ENCODE measurements at places on chromosomes 3 and 15.

DNA sequence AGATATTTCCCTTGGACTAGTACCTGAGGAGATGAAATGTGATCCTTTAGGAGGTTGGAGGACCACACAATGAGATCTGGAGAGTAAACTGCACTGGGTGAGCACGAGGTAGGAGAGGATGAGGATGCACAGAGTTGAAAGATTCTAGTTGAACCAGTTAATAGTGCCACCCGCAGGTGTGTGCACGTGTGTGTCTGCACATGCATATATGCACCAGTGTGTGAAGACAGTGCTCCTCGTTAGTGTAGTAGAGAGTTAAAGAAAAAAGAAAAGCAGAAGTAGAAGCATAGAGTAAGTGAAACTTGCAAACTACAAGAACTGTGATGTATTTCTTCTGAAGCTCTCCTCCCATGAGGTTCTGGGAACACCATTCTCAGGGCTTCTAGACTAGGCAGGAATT lies 8.4 kb downstream of the MED12L start:
- no peak for DNase-seq

- DNase-seq, result no peak
Measured at GRCh38 chr3:182609575-182610156, 183.6 kb upstream of the ATP11B start.

DNA sequence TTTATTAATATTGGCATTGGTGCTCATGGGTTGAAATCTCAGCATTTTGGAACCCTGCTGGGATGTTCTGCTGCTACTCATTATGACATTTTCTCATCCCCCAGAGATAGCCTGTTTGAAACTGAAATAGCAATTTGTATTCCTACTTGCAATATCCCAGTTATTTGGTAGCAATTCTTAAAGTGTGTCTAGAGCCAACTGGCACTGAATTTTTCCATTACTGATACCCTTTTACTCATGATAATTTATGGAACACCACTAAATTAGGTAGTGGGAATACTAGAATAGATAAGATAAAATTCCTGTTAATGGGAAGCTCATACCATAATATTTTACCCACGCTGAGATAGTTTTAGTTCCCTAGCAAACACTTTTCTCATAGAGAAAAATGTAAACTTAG lies 309.3 kb downstream of the SV2B start:
- no peak for DNase-seq

- peak; percentile 58 for DNase-seq
Measured at GRCh38 chr15:32998979-32999672, 195.4 kb downstream of the FMN1 start.

DNA sequence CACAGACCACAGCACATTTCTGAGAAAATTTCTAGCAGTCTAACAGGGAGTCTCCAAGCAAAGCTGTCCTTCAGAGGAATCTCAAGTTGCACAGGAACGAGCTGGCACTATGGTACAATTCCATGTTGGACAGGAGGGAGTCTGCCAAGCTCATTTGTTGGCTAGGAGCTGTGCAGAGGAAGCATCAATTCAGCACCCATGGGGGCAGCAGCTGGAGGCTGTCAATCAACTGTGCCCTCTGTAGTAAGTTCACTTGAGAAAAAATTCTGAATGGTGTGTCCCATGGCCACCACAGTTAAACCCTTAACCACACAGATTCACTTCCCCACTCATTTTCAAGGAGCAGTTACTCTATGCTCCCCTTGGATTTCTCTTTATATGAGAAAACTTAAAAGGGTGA lies 298.5 kb upstream of the PPP2R3A start:
- DNase-seq, result no peak

DNA sequence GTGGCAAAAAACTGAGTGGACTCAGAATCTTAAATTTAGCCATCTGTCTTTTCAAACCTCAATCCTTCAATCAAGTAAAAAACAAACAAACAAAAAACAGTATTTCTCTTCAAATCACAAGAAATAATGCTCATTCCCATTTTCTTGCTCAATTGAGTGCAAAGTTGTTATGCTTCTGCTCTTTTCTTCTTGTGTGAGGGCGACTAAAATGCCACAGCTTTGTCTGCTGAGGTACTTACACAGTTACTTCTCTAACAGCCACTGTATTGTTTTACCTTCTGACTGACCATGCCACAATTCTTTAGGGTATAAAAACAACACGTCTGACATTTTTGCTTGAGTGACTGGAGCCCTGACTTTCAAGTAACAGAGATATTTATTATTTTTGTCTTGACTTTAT lies 617.4 kb downstream of the NAALADL2 start:
- no peak for DNase-seq

- DNase-seq, result no peak
Measured at GRCh38 chr3:44411031-44411645, 66.3 kb downstream of the ZNF445 start.

- DNase-seq, result no peak
Measured at GRCh38 chr3:46480491-46481195, 15.9 kb upstream of the LTF start.

- no peak for DNase-seq
Measured at GRCh38 chr3:32951410-32951811, at the start of gene CCR4. TSS of gene CCR4 (plus strand) at chr3:32951644. CDS start at chr3:32953423, 1,779 bp downstream.

GRCh38 chr3:94336046-94336753 lies 273.3 kb downstream of the NSUN3 start:
- DNase-seq, result peak; percentile 41

All from fibroblast of skin of right biceps (primary cell).